Right ventricle myocardium superior (tissue), 1 donor: ENCODE measurements at places on chromosomes 2 and 18.

DNA sequence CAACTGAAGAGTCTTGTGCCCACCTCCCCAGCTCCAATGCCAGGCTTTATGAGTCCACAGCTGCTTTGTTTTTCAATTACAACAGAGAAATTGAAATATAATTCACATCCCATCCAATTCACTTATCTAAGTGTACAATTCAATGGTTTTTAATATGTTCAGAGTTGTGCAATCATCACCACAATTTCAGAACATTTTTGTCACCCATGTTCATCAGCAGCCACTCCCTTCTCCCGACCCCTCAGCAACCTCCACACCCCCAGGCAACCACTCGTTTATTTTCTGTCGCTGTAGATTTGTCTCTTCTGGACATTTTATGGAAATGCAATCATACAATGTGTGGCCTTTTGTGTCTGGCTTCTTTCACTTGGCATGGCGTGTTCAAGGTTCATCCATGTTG lies 23.3 kb downstream of the INHBB start:
- DNase-seq, result no peak

GRCh38 chr18:76524900-76525698 lies 30.1 kb upstream of the ZNF516 start:
- DNase-seq, result no peak

- no peak for DNase-seq
Measured at GRCh38 chr2:241961454-241961853, 91.9 kb downstream of the RTP5 start.

DNA sequence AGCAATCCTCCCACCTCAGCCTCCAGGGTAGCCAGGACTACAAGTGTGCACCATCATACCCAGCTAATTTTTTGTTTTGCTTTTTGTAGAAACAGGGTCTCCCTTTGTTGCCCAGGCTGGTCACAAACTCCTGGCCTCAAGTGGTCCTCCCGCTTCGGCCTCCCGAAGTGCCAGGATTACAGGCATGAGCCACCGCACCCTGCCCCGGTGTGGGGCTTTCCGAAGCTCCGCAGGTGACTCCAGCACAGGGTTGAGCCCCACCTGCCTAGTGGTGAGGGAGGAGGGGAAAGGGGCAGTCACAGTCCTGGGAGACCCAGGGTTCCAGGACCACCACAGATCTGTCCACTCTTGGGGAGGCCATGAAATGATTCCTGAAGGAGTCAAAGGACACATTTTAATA lies 5.2 kb downstream of the PRLH start:
- DNase-seq, result no peak

DNA sequence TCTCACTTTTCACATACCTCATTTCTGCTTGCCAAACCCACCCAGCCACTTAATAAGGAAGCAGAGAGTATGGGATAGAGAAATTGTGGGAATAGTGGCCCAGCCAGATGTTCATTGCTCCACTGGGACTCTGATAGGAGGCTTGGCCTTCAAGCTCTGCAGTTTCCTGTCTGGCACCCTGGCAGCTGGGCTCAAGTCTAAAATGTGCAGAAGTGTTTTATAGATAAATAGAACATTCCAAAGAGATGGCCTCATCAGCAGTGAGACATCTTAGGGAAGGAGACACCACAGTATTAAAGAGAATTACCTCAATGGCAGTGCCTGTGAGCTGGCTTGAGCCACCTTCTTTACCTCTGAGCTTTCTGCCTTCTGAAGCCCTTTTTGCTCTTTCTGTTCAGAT lies 24.7 kb downstream of the COPS7B start:
- DNase-seq, result no peak

GRCh38 chr2:25756536-25756935 lies 83.2 kb upstream of the DTNB start:
- no peak for DNase-seq

DNA sequence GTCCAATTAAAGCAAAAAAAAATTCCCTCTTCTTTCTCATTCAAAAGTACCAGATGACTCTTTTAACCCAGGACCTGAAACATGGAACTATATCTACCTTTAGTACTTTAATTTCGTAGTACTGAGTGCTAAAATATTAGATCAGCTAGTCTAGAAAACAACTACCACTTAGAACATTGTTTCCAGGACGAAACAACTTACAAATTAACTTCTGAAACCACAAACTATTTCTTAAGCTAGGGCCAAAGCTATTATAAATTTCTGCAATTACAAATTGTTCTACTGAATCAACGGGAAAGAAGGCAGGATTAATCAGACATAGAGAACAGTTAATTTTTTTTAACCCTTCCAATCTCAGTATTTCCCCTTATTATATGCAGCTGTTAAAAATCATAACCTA lies 39.9 kb downstream of the DARS1 start:
- no peak for DNase-seq
